Cerebellar nuclear complex (tissue), 1 donor: ENCODE measurements at places on chromosomes 2 and 18.

DNA sequence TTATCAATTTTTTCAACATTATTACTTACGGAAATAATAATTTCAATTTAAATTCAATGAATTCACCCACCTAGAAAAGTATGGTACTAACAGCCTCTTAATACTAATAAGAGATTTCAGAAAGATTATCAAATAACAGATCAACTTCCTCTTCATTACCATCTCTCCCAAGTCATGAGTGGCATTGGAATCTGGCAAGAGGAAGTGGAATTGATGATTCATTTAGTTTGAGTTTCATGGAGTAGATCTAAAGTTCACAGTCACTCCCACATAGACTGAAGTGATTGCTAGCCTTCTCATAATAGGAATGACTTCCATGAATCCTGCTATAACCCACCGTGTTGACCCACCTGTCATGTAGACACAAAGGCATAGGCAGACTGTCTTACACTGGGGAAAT, 77.7 kb upstream of the WDR75 start:
- no peak for DNase-seq

DNA sequence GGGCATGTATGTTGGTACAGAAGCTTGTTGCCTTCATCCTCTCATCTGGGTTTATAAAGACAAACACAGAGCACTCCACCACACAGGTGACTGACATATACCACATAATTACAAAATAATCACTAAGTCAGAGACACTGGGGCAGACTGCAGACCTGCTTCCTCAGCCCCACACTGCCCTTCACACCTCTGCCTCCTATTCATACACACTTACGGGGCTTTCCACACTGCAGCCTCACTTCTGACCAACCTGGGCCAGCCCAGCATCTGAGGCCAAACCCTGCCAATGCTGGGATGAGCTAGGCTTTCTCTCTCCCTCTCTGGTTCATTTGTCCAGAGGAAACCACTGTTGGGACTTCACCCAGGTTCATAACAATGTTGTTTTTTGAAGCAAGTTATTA, 4.5 kb downstream of the EMX1 start:
- DNase-seq, result no peak

- DNase-seq, result no peak
Observed at GRCh38 chr2:174688079-174688478, 76.2 kb downstream of the CHRNA1 start.

GRCh38 chr2:143730953-143731260, 601.7 kb downstream of the ARHGAP15 start:
- no peak for DNase-seq

DNA sequence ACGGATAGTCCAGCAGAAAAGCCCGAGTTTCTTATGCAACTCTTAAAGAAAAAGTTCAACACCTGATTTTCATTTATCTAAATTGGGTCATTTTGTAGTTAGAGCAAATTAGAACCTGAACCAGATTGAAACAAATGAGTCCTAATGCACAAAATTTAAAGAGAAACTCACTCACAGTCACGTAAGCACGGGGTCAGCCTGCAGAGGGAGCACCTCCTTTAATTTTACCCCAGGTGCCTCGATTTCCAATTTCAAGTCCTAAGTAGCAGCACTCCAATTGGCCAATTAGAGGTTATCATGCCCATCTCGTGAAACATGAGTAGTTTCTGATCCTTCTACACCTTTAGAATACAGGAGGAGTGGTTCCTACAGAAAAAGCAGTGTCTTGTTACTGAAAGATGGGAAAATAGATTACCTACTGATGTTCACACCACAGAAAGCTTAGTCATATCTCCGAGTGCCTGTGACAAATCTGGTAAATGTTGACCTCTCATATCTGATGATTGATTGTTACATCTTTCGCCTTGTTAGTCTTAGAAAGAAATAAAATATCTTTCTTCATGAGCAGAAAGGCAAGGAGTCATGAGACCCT, 1929.8 kb upstream of the LRRTM1 start:
- DNase-seq, result no peak

GRCh38 chr2:238922435-238922834, 74.5 kb downstream of the TWIST2 start:
- DNase-seq, result no peak

DNA sequence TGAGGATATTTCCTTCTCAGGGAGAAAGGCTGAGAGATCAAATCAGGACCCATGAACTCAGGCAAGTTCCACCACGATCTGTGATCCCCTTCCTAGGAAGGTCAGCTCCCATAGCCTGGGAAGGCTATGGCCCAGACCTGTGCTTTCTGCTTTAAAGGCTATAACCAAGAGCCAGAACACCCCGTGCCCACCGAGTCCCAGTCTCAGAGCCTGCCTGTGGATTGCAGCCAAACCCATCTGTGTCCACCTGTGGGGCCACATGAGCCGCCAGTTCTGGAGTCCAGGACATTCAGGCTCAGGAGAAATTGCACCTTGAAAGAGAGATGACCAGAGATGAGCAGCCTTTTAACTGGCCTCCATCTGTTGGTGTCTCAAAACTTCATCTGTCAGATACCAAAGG, 46.9 kb downstream of the MAL start:
- no peak for DNase-seq

- no peak for DNase-seq
Observed at GRCh38 chr2:2825062-2825461, 494.0 kb upstream of the MYT1L start.

GRCh38 chr2:202624133-202624532, 10.6 kb upstream of the FAM117B start:
- no peak for DNase-seq

- no peak for DNase-seq
Observed at GRCh38 chr18:56043641-56044061, 455.7 kb upstream of the TCF4 start.

DNA sequence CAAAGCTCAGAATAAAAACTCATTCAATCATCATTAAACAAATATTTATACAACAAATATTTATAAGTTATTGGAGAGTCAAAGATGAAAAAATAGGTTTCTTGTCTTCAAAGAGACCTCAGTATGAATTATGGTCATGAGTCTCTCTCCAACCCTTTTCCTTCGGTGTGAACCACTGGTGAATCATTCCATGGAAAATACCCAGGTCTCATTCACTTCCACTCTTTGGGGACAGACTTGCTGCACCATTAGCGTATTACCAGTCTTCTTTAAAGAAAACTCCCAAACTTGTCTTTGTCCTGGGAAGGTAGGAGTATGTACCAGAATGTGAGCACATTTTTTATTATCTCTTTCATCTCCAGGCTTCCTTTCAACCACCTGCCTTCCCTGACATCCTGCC, 257.4 kb upstream of the RBMS1 start:
- DNase-seq, result no peak

GRCh38 chr18:59810183-59810582, 89.6 kb upstream of the PMAIP1 start:
- no peak for DNase-seq

- no peak for DNase-seq
Observed at GRCh38 chr2:8496617-8497016, 185.2 kb upstream of the ID2 start.

GRCh38 chr2:173358616-173359015, 3.9 kb downstream of the CDCA7 start:
- no peak for DNase-seq

- DNase-seq, result peak; percentile 13
Observed at GRCh38 chr2:18932853-18933252, 343.5 kb upstream of the NT5C1B start.

DNA sequence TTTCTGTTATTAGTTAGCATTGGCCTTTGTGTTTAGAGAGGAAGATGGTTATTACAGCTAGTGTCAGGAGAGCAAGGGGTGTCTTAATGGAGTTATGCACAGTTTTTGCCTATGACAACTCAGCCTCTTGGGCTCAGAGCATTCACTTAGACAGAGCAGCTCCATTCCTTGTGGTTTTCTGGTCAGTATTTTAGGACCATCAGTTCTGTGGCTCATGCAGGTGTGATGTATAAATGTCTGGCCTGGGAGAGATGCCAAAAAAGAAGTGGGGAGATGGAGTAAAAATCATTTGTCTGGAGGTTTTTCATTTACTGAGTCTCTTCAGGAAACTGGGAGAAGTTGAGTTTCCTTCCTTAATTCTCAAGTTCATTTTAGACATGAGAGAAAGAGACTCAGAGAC, 79.7 kb downstream of the PRKCE start:
- DNase-seq, result no peak

DNA sequence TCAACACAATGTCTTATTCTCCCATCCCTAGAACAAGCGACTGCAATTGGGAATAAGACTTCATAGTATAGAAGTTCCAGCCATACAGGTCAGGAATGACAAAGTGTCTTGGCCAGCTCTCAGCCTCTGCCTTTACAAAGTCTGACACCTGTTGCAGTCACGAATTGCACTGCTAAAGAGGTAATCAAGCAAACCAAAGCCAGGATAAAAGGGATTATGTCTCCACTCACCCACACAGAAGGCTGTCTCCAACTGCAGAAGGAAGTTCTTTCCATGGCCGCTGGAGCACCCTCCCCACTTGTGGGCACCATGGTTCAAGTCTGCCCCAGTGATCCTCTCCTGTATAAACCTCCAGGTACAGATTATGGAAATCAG, 114.8 kb upstream of the PKDCC start:
- no peak for DNase-seq

DNA sequence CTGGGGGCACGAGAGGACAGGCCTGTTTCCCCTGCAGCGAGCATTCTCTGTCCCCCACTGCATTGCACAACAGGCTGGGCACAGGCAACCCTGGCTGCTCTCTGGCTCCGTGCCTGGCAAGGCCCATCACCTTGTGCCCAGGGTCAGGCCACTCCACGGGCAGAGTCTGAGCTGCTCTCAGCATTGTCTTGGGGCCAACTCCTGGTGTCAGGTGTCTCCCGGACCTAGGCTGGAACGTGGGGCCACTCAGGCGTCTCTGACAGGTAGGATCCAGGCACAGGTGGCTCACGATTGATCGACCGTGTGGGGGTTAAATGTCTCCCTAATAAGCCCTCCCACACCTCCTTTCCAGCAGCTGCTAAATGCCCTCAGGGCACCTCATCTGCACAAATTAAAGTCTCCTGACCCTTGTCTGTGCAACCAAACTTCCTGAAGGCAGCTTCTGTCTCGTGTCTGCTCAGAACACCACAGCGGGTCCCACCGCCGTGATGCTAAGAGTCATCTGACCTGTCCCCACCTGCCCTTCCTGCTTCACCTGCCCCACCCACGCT, 66.6 kb upstream of the GPC1 start:
- no peak for DNase-seq

DNA sequence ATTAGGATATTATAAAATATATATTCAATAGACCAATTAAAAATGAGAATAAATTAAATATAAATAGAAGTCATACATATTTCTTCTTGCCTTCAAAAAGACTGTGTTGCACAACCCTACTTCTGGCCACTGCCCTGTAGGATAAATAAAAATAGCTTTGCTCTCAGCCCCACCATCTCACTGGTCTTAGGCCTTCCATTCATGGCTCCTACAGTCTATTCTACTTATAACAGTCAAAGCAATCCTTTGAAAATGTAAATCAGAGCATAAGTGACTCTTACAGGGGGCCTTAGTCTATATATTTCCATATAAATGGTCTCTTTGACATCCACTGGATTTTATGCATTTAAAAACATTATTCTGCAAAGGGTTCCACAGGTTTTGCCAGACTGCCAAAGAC, 72.9 kb downstream of the KLF7 start:
- DNase-seq, result no peak

DNA sequence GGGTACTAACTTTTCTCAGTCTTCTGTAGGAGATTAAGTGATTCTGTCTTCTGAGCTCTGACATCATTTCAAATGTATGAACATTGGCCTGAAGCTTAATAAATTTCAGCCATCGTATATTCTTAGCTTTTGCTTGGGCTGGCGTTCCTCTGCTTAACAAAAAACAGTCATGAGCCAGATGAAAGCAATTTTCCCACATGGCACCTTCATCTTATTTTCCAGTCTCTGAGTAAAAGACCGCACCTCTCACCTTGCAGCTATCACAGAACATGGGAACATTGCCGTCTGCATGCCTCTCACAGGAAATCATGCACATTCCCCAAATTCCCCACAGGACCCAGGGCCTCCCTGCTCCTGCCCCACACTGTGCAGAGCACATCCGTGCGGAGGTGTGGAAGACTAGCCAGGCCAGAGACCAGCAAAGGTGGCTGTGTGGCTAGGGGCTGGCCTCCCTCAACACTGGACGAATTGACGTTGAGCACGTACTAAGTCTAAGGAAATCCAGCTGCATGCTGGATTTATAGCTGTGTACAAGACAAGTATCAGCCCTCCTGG, 531.8 kb upstream of the ID2 start:
- DNase-seq, result no peak

- no peak for DNase-seq
Observed at GRCh38 chr2:10546975-10547391, 98.9 kb upstream of the ODC1 start.

DNA sequence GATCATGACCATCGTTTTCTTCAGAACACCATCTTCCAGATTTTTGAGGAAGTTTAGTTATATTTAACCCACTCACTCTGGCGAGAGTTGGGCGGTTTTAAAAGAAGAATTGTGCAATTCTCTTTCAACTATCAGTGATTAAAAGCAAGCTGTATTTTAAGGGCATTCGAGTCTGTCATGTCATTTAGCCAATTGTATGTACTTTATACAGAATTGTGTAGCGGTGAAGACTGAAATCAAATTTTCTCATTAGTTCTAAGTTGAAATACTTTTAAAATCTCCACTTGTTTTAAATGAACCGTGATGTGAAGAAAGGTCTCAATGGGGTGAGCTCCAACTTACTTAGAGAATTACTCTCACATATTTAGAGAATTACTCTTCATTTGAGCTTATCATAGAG, 214.6 kb upstream of the DTNA start:
- DNase-seq, result no peak

DNA sequence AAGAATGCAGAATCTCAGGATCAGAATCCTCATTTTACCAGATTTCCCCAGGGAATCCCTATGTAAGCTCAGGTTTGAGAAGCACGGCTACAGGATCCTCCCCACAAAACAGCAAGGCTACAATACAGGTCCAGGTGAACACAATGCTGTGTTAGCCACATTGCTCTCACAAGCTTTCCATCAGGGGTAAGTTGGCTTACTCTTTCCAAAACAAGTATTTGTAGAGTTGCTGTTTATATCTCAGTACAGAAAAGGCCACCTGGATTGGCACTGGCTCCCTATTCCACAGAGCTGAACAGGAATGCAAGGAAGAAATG, 11.0 kb downstream of the SPRED2 start:
- no peak for DNase-seq

GRCh38 chr2:13876491-13877037, 756.0 kb upstream of the LRATD1 start:
- no peak for DNase-seq

GRCh38 chr18:10365901-10366300, 88.5 kb upstream of the APCDD1 start:
- no peak for DNase-seq

GRCh38 chr2:102061962-102062795, 70.4 kb downstream of the IL1R2 start:
- no peak for DNase-seq

- no peak for DNase-seq
Observed at GRCh38 chr2:235139956-235140800, 188.4 kb downstream of the SH3BP4 start.

GRCh38 chr18:68818584-68818983, 20.7 kb downstream of the CCDC102B start:
- DNase-seq, result no peak

GRCh38 chr18:13623871-13624270, 102.5 kb downstream of the FAM210A start:
- DNase-seq, result no peak
